SJSA1 (cell line): ENCODE measurements at places on chromosomes 5 and 9. TPM values are rescaled to one million over a fixed set of nuclear protein-coding genes. Genes with fewer than 3 reads are reported as not detected.

The GRIA1 gene
- not detected in 2 replicates for total RNA-seq

The SETX gene
- total RNA-seq: 26.1 and 34.6 TPM in 2 replicates

The IL5 gene
- not detected in 2 replicates for total RNA-seq

The PCDHA3 gene
- total RNA-seq: 0.05 TPM in 1 of 2 replicates, not detected in the other

DNA sequence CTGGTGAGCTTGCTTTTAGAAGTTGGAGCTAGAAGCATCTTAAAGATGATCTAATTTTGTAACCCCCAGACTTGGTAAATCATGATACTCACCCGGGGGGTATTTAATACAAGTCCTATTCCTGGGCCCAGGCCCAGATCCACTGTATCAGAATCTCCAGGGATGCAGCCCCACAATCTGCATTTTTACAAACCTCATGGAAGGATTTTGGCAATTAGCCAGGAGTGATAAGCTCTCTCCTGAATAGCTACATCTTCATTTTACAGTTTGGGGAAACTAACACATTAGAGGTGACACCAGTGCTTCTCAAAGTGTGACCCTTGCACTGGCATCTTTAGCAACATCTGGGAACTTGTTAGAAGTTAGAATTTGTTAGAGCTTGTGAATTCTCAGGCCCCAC, 31.2 kb upstream of the OTP start:
- H3K4me3 ChIP-seq: no peak overlapping the region
- H3K27me3 ChIP-seq: peaks cover 7% of the 10 kb centered on the region
- H3K27ac ChIP-seq: no peak overlapping the region
- no peak for DNase-seq

GRCh38 chr5:9474219-9475002, 71.5 kb downstream of the SEMA5A start:
- H3K27ac ChIP-seq: no peak overlapping the region
- no peak for DNase-seq
- H3K4me1 ChIP-seq: peaks cover 6% of the 10 kb centered on the region
- H3K36me3 ChIP-seq: no peaks in the 10 kb centered on the region; the same call in 1 of the 2 replicates
- H3K27me3 ChIP-seq: no peaks in the 10 kb centered on the region

GRCh38 chr9:113807173-113808061, 68.7 kb upstream of the ZNF618 start:
- no peaks in the 10 kb centered on the region for H3K36me3 ChIP-seq
- no peaks in the 10 kb centered on the region for H3K27me3 ChIP-seq

DNA sequence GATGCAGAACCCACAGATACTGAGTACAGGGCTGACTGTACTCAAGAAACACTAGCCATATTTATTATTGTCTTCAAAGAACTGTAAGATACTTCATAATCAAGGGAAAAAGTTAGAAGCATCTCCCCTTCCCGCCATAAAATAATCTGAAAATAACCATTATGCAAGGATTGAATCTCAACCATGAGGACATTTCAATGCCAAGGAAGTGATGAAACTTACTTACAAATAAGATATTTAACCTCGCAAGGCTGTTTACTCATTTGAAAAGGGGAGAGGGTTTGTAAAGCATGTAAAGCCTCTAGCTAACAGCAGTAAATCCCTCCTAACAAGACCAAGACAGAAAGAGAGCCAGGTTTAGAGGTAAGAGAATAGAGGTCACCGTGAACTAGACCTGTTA, 6.3 kb downstream of the MYO10 start:
- no peak overlapping the region for H3K27ac ChIP-seq
- no peak overlapping the region for H3K4me3 ChIP-seq
- H3K27me3 ChIP-seq: no peaks in the 10 kb centered on the region
- peaks cover 15% of the 10 kb centered on the region; the same call in 1 of the 2 replicates for H3K36me3 ChIP-seq
- no peak for DNase-seq

DNA sequence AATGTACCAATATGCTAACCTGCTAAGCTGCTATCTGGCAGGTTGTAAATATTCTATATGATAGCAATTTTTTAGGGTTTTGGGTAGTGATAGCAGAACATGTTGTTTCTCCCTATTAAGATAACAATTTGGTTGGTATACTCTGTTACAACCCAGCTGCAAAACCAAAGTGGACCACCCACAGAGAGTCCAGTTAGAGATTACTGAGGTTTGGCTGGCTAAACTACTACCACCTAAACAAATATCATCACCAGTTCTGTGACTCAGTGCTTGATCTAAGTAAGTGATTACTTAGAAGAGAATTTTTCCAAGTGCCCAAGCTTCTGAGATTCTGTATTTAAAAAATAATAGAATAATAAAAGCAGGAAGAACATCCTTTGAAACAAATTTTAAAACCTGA, 72.3 kb downstream of the XRCC4 start:
- peak; percentile 72 for DNase-seq
- no peaks in the 10 kb centered on the region for H3K27me3 ChIP-seq
- H3K27ac ChIP-seq: no peak overlapping the region
- H3K4me3 ChIP-seq: no peak overlapping the region

- no peak for DNase-seq
- no peaks in the 10 kb centered on the region for H3K36me3 ChIP-seq
- H3K4me1 ChIP-seq: no peaks in the 10 kb centered on the region
- no peak overlapping the region for H3K27ac ChIP-seq
These were observed 443.4 kb upstream of the ST8SIA4 start for GRCh38 chr5:101346447-101346846.

- no peaks in the 10 kb centered on the region for H3K36me3 ChIP-seq
- H3K27ac ChIP-seq: no peak overlapping the region
- no peaks in the 10 kb centered on the region for H3K4me1 ChIP-seq
- no peak for DNase-seq
These were observed 1905.1 kb downstream of the MAT2B start for GRCh38 chr5:165410476-165410875.

DNA sequence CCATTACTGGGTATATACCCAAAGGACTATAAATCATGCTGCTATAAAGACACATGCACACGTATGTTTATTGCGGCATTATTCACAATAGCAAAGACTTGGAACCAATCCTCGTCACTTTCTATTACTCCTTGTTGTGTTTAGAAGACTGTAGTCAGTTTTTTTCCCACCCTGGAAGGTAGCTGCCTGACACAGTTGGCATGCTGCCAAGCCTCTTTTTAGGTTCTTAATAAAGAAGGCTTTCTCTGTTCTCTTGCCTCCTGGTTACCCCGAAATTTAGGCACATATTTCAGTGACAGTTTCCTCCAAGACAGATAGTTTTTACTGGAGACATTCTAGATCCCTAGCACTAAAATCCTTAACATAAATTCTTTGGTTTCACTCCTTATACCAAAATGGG, 205.4 kb upstream of the PCSK5 start:
- H3K27me3 ChIP-seq: no peaks in the 10 kb centered on the region
- no peak overlapping the region for H3K27ac ChIP-seq
- H3K4me3 ChIP-seq: no peak overlapping the region

The EXD3 gene
- 1.8 and 4.0 TPM in 2 replicates for total RNA-seq

DNA sequence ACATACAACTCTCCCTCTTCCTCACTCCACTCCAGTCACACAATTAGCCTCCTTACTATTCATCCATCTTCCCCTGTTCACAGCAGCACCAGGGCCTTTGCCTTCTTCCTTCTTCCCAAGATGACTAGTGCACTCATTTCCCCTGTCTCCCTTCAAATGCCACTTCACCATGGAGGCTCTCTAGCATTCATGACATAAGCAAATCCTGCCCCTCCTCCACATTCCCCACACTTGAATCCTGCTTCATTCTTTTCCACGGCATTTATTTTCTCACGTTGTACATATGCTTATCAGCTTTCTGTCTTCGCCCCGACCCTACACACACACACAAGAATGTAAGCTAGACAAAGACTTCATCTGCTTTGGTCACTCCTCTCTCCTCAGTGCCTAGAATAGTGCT, 133.3 kb downstream of the CDK5RAP2 start:
- peaks cover 13% of the 10 kb centered on the region for H3K4me1 ChIP-seq
- no peak for DNase-seq
- peaks cover 39% of the 10 kb centered on the region for H3K36me3 ChIP-seq

DNA sequence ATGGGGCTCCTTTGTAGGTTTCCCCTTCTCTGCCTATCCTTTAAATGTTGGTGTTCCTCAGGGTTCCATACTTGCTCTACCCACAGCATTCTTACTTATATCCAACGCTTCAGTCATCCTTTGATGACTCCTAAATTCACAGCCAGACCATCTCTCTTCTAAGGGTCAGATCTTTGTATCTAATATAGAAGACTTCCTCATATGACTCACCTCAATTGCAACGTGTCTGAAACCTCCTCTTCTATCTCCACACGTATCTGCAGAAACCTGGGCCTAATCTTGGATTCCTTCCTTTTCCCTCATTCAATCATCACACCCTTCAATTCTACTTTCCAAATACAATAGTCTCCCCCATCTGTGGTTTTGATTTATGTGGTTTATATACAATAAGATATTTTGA, 68.3 kb downstream of the HMGCR start:
- DNase-seq: no peak
- H3K4me3 ChIP-seq: no peak overlapping the region
- no peak overlapping the region for H3K27ac ChIP-seq
- peaks cover 19% of the 10 kb centered on the region for H3K36me3 ChIP-seq
- no peaks in the 10 kb centered on the region for H3K27me3 ChIP-seq

DNA sequence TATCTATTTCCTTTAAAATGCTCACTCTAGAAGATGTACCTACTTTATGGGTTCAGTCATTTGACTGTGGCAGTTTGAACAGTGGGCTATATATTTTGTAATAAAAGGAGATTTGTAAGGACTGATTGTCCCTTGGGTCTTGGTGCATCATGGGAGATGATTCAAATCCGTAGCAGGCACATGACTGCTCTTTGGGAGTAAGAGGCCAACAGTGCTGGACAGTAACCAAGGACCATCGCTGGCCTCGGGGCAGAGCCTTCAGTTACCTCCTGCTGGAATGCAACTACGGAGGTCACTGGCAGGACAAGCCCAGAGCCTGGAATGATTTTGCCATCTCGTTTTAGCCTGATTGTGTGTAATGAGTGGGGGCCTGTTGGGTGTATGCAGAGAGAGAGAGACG, 7.0 kb upstream of the MAMDC2 start:
- peaks cover 22% of the 10 kb centered on the region for H3K4me1 ChIP-seq
- no peak overlapping the region for H3K4me3 ChIP-seq
- DNase-seq: no peak

DNA sequence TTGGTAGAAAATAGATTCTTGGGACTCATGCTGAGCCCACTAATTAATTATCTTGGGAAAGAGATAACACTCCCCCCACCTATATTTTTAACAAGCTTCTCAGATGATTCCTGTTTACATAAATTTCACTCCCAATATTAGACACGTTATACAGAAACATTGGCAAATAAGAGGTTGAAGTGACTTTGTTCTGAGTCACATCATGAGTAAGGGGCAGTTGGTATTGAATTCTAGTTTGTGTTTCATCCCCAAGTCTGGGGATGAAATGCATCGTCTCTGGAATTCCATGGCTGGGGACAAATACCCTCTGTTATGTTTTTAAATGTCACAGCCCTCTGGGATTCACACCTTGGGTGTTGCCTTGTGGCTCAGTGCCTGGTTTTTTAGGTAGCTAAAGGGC, 41.0 kb downstream of the BASP1 start:
- H3K27me3 ChIP-seq: no peaks in the 10 kb centered on the region
- H3K4me1 ChIP-seq: peaks cover 76% of the 10 kb centered on the region
- no peak for DNase-seq

DNA sequence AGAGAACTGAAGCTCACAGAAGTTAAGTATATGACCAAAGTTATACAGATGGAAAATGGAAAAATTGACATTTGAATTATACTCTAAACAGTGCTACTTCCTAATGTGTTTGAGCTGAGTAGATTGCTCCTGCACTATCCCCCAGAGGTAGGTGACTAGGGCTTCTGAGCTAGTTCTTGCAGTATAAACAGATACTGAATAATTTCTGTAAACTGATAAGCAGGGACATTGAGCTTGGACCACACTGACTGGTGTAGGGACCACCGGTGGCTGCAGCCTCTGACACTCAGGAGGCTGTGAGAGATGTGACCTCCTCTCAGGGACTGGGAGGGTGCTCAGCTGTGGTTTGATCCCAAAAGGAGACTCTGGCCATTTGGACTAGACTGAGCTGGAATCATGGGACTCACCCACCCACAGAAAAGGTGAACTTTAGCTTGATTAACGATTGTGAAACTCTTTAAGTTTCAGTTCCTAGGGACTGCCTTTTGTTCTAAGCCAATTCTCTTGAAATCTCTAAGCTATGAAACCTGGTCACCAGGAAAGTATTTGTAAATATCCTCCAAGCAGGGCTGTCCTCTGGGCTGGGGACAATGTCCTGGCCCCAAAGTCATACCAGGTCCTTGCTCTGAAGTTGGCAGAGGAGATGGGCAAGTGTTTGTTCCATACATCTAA, 291.5 kb downstream of the SEC61B start:
- no peak for DNase-seq
- no peak overlapping the region for H3K4me3 ChIP-seq
- no peak overlapping the region for H3K27ac ChIP-seq
- no peaks in the 10 kb centered on the region for H3K27me3 ChIP-seq

DNA sequence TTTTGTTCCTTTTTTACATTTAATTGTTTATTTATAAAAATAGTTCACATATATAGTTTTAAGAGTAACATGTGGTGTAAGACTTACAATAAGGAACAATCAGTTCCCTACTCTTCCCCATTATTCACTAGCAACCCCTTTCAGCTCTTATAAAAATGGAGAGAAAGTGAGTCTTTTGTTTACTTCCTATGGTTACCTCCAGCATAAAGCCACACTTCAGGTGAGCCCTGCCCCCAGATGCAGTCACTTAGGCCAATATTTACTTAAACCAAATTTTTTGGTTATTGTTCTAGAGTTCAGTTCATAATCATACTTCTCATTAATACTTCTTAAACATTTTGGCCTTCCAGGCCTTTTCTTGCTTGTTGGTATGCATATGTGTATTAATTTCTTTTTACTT, 33.7 kb downstream of the UBE2R2 start:
- DNase-seq: no peak
- no peaks in the 10 kb centered on the region for H3K36me3 ChIP-seq
- no peaks in the 10 kb centered on the region; the same call in 1 of the 2 replicates for H3K4me1 ChIP-seq
- no peak overlapping the region for H3K27ac ChIP-seq
- H3K4me3 ChIP-seq: no peak overlapping the region

DNA sequence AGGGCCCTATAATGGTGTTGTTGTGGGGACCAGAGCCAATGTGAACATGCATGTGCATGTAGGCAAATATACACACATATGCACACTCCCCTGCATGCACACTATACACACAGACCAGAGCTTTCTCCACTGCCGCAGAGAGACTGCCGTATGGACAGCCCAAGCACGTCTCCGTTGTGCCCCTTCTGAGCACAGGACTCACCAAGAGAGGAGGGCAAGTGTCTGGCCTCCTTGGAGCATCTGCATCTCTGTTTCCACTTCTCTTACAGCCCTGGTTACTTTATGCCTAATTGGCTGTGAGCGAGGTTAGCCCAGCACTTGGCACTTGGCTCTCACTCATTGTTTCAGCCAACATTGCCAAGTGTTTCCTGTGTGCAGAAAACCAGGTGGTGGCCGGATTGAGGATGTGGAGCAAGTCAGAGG, 30.4 kb downstream of the CSF2 start:
- no peaks in the 10 kb centered on the region for H3K36me3 ChIP-seq
- no peaks in the 10 kb centered on the region for H3K27me3 ChIP-seq
- peaks cover 25% of the 10 kb centered on the region for H3K4me1 ChIP-seq
- H3K27ac ChIP-seq: peak overlapping the region; percentile 90; the same call in 1 of the 2 replicates

GRCh38 chr9:124286292-124286931, 28.7 kb downstream of the NEK6 start:
- H3K4me1 ChIP-seq: peaks cover 95% of the 10 kb centered on the region
- peaks cover 56% of the 10 kb centered on the region for H3K36me3 ChIP-seq
- H3K27ac ChIP-seq: peak overlapping the region; percentile 95
